H9 (cell line): ENCODE measurements at places on chromosomes 6 and 20. TPM values are rescaled to one million over a fixed set of nuclear protein-coding genes. Genes with fewer than 3 reads are reported as not detected.

- no peak for DNase-seq
Observed at GRCh38 chr20:805713-806112, 27.8 kb upstream of the FAM110A start.

- no peak for DNase-seq
Observed at GRCh38 chr20:1190847-1191246, 6.1 kb upstream of the TMEM74B start.

DNA sequence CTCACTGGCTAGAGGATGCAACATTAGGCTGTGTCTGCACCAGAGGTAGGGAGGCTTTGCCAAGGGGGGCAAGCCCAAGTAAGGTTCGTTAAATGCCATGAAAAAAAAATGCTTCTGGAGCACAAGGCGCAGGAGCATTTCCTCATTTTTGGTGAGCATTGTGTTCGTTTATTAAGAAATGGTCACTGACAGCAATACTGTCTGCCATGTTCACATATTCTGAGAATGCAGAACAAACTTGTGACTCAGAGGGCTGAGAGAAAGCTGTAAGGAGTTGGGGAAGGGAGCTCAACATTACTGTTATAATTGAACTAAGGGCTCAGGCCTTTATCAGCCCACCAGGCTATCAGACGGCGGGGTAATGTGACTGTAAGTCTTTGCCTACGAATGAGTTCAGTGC lies 465.4 kb upstream of the BTBD3 start:
- DNase-seq = no peak

The POU3F2 gene
- 0.09 and 0.15 TPM in 2 replicates for total RNA-seq

DNA sequence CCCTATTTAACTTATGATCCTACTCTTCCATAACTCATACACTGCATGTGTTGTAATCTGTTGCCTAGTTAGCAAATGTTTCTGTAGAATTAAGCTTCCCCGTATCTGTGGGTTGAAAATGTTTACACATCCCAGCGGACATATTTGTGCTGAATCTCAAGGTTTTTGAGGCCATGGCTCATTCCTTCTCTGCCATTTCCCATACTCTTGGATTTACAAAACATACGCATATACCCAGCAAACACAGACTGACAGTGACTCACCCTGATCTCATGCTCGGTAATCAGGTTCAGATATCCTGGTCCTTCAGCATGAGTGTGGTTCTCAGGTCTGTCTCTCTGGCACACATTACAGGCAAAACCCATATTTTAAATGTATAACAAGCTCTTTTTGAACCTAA lies 58.7 kb downstream of the AGPAT4 start:
- no peak for DNase-seq

DNA sequence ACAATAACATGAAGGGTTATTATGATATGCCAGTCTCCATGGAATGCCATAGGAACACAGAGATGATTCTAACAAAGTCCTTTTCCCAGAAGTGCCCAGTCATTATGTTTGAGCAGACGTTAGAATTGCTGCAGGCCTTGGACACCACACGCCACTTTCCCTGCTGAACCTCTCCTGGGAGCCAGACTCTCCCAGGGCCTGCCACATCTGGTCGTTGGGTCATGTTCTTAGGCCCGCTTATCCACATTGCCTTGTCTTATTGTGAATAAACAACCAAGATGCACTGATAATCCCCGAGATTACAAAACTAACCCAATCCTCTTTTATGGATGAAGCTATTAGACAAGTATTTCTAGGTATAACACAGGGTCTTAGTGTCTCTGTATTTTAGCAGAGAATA lies 276.5 kb upstream of the CITED2 start:
- DNase-seq = no peak

The PERP gene
- 28.7 and 28.9 TPM in 2 replicates for total RNA-seq

The WFDC13 gene
- not detected in 2 replicates for total RNA-seq
